ENCODE measurements at places on chromosomes 11 and 22. TPM values are rescaled to one million over a fixed set of nuclear protein-coding genes. Genes with fewer than 3 reads are reported as not detected.
A peak's percentile ranks its signal among the peaks of the same experiment; 100 is the strongest.

DNA sequence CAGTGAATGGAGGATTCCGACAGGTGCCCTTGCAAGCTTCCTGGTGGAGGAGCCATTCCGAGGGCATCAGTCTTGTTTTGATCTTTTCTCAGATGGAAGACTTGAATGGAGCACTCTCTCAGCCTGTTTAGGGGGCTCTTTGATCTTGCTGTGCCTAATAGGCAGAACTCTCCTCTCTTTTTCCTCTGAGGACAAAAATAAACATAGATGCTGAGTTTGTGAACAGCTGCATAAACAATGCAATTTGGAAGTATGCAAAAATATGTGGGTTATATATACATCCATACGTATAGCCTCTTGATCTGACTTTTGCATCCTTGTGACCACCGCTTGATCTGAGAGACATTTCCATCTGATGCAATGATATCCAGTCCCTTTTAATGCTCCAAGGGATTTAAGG is 29.1 kb downstream of the BARX2 start:
- no peak overlapping the region for H3K27ac ChIP-seq
- H3K36me3 ChIP-seq, result no peaks in the 10 kb centered on the region
- no peaks in the 10 kb centered on the region for H3K4me1 ChIP-seq
- no peak overlapping the region for H3K4me3 ChIP-seq
- no peak for DNase-seq
- H3K27me3 ChIP-seq, result no peaks in the 10 kb centered on the region

DNA sequence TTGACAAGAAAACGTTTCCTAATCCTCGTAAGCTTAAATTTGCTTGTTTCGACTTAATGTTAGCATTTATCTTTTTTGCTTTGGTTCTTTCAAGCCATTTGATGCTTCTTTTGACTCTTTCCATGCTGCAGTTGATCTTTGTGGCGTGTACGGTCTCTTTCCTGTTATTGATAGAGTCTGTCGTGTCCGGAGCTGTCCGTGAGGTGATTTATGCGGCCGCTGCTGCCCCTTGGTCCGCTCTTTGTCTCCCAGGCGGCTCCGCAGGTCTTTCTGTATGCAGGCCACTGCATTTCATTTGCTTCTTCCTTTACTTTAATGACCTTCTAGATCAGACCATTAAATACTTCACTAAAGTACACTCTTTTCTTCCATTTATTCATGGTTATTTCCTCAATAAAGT is 50.3 kb downstream of the TBC1D22A start:
- H3K27me3 ChIP-seq, result no peaks in the 10 kb centered on the region
- no peaks in the 10 kb centered on the region for H3K4me1 ChIP-seq

GRCh38 chr22:19438298-19438697 is 6.0 kb downstream of the MRPL40 start:
- H3K4me3 ChIP-seq, result no peak overlapping the region
- H3K4me1 ChIP-seq, result no peaks in the 10 kb centered on the region
- H3K27ac ChIP-seq, result no peak overlapping the region

DNA sequence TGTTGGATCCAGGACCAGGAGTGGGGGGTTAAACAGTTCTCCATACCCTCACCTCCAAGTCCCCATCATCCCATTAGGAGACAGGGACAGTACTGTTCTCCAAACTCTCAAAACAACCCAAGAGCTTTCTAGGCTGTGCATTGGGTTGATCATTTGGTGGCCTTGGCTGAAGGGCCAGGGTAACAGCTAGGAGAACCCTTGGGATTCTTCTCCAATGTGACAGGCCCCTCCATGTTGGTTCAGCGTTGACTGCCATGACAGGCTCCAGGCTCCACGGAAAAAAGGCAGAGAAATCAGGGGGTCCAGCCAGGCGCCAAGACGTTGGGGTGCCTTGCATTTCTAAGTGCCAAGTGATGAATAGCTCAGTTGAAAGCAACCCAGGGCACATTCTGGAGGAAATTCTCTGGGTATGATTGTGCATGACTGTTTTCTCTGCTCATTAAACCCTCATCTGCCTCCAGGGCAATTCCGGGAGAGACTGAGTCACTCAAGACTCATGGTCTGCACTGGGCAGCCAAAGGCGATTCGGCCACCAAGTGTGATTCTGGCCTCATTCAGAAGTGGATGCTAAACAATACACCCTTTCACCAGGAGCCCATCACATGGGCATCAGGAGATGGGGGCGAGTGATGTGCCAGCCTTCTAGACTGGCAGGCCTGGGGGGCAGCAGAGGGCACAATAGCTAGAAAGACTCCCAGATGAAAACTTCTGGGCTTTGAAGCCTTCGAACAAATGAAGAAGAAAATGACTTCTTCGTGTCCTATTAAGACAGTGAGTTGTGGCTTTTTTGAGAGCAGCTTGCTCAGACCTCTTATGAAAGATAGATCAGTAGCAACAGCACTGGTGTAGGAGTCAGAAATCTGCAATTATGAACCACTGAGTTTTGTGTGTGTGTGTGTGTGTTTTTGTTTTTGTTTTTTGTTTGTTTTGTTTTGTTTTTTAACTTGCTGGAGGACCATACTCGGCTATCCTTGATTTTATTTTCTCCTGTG is 27.7 kb downstream of the CD44 start:
- H3K4me3 ChIP-seq, result no peak overlapping the region
- no peaks in the 10 kb centered on the region for H3K27me3 ChIP-seq
- DNase-seq, result no peak
- H3K27ac ChIP-seq, result peak overlapping the region; percentile 82
- peaks cover 80% of the 10 kb centered on the region for H3K4me1 ChIP-seq

DNA sequence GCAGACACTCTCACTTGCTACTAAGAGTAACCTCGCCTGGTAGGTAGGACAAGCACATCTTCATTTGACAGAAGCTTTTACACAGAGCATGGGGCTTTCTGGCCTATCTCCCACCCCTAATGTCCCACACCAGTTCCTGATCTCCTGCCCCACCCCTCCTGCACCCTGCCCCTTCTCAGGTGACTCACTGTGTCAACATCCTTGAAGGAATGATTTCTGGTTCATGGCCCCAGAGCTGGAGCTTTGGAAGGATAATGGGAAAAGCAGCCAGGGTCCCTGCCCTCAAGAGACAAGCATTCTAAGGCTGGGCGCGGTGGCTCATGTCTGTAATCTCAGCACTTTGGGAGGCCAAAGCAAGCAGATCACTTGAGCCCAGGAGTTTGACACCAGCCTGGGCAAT is 47.2 kb downstream of the LRFN4 start:
- DNase-seq, result no peak
- no peak overlapping the region for H3K27ac ChIP-seq
- no peak overlapping the region for H3K4me3 ChIP-seq
- H3K4me1 ChIP-seq, result no peaks in the 10 kb centered on the region

GRCh38 chr11:35525501-35526175 is at the start of gene PAMR1:
TSS of gene PAMR1 (minus strand) at chr11:35525616. CDS start at chr11:35525585, 31 bp downstream.
- peaks cover 13% of the 10 kb centered on the region for H3K27me3 ChIP-seq
- H3K36me3 ChIP-seq, result no peaks in the 10 kb centered on the region
- H3K4me1 ChIP-seq, result no peaks in the 10 kb centered on the region
- peak; percentile 39 for DNase-seq
- H3K4me3 ChIP-seq, result peak within 1 kb of the TSS; percentile 42
- no peak within 1 kb of the TSS for H3K27ac ChIP-seq

FIBIN gene
- 392 TPM for total RNA-seq

- no peaks in the 10 kb centered on the region for H3K27me3 ChIP-seq
- peaks cover 36% of the 10 kb centered on the region for H3K4me1 ChIP-seq
- H3K4me3 ChIP-seq, result no peak overlapping the region
- H3K36me3 ChIP-seq, result no peaks in the 10 kb centered on the region
Measured at GRCh38 chr11:130874955-130875531, 41.2 kb downstream of the SNX19 start.

DNA sequence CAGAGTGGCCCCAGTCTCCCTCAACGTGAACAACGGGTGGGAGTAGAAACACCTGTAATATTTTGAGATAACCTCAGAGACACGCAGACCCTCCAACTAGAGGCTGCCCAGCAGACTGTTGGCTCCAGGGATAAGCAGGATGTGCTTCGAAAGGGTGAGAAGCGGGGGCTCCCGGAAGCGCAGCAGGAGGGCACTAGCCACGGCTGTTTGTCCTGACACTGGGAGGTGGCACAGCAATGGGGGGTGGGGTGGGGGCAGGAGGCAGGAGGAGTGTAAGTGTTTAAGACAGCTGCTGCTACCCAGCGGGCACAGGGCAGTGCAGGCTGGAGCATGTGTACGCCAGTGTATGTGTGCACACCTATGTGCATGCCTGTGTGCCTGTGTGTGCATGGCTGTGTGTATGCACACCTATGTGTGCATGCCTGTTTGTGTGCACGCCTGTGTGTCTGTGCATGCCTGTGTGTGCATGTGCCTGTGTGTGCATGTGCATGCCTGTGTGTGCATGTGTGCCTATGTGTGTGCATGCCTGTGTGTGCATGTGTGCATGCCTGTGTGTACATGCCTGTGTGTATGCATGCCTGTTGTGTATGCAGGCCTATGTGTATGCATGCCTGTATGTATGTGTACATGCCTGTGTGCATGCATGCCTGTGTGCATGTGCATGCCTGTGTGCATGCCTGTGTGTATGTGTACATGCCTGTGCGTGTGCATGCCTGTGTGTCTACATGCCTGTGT is 154.7 kb downstream of the SHANK2 start:
- H3K27ac ChIP-seq, result no peak overlapping the region
- no peaks in the 10 kb centered on the region for H3K27me3 ChIP-seq
- no peak for DNase-seq
- no peaks in the 10 kb centered on the region for H3K36me3 ChIP-seq

DNA sequence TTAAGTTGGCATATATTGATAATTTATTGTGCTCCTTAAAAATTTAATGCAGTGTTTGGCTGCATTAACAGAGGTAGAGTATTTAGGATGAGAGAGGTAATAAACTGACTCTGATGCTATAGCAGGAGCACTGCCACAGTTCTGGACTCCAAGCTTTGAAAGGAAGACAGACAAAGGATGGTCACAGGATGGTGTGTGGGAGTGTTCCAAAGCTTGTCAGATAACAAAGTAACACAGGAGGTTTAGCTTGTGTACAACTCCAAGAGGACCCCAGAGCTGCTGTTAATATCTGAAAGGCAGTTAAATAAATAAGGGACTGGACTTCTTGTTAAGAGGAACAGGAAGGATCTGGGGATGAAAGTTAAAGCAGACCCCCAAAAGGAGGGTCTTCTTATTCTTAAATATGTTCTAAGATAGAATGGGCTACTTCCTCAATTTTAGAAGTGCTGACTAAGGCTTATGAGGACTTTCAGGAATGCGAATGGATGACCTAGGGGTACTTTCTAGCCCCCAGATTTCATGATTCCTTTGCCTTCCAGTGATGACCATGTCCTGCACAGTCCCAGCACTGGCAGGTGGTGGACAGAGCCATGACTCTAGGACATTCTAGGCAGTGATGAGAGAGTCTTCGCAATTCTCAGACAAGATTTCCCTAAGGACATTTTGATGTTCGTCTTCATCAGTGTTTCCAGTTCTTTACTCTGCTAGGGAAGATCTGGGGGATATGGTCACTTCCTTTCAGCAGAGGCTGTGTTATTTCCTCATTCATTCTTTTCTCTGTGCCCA is 149.1 kb upstream of the RASSF10 start:
- H3K27ac ChIP-seq, result no peak overlapping the region
- H3K4me1 ChIP-seq, result peaks cover 53% of the 10 kb centered on the region
- H3K27me3 ChIP-seq, result no peaks in the 10 kb centered on the region
- DNase-seq, result no peak
- no peaks in the 10 kb centered on the region for H3K36me3 ChIP-seq
- no peak overlapping the region for H3K4me3 ChIP-seq

VWCE gene
- 1.3 TPM for total RNA-seq

PRODH gene
- 146 TPM for total RNA-seq

DNA sequence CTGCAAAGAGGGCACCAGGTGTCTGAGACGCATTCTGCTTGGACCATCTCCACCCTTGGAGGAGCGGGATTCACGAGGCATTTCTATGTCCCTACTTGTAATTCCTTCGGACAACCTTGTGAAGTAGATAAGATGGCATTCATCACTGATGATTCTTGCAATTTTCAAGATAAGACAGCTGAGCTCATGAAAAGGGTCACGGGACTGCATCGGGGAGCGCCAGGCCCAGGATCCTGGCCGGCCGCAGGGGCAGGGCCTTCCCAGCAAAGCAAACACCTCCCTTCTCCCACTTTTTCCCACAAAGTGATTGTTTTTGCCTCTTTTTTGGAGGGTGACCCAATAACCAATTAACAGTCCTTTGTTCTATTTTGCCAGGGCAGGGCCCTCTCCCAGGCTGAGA is 8.4 kb downstream of the LIF start:
- H3K27me3 ChIP-seq, result no peaks in the 10 kb centered on the region
- no peaks in the 10 kb centered on the region for H3K36me3 ChIP-seq
- H3K27ac ChIP-seq, result no peak overlapping the region
- H3K4me3 ChIP-seq, result no peak overlapping the region

NLRP14 gene
- total RNA-seq, result 0.30 TPM

GRCh38 chr11:72293910-72294615 is 50.1 kb upstream of the PHOX2A start:
- DNase-seq, result no peak
- H3K27ac ChIP-seq, result no peak overlapping the region
- no peak overlapping the region for H3K4me3 ChIP-seq
- H3K27me3 ChIP-seq, result no peaks in the 10 kb centered on the region
- H3K4me1 ChIP-seq, result no peaks in the 10 kb centered on the region

DNA sequence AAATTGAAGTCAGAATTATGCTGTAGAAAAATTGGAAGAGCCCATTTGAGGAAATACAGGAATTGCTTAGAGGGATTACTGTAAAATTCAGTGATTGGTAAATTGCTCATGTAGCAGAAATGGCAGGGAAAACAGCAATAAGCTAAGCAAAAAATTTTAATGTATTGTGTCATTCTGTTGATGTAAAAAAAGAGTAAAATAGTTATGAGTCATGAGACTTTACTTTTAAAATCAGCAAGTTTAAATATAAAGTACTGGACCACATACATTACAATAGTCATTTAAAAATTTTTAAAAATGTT is 10.4 kb downstream of the PDHX start:
- DNase-seq, result no peak
- no peaks in the 10 kb centered on the region for H3K36me3 ChIP-seq
- H3K4me1 ChIP-seq, result peaks cover 8% of the 10 kb centered on the region
- no peak overlapping the region for H3K27ac ChIP-seq
- H3K4me3 ChIP-seq, result no peak overlapping the region
- H3K27me3 ChIP-seq, result no peaks in the 10 kb centered on the region

ARHGAP8 gene
- 5.7 TPM for total RNA-seq

MISFA gene
- total RNA-seq, result not detected

SPA17 gene
- total RNA-seq, result 4.8 TPM

- no peaks in the 10 kb centered on the region for H3K36me3 ChIP-seq
- no peaks in the 10 kb centered on the region for H3K27me3 ChIP-seq
- peaks cover 7% of the 10 kb centered on the region for H3K4me1 ChIP-seq
- DNase-seq, result peak; percentile 26
Measured at GRCh38 chr11:40280159-40281051, 1179.0 kb downstream of the LRRC4C start.

DNA sequence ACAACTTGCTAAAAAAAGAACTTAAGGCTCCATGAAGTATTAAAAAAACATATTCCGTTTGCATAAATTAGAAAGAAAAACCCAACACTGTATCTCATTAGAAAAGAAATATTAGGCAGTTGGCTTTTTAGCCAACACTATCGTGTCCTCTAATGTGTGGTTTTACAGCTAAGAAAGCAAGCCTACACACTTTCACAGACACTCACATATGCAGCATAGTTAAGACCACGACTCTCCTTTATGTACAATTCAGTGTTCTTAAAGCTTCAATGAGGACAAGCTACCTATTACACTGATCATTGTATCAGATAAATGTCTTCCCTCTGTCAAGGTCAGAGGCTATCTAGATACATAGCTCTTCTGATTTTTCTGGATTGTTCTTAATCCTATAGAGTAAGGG is 80.1 kb downstream of the PICALM start:
- H3K4me1 ChIP-seq, result peaks cover 4% of the 10 kb centered on the region
- H3K27me3 ChIP-seq, result no peaks in the 10 kb centered on the region
- DNase-seq, result no peak
- no peak overlapping the region for H3K4me3 ChIP-seq

CRYBB2 gene
- total RNA-seq, result not detected

MUC5B gene
- total RNA-seq, result not detected
